ENCODE measurements at places on chromosomes 7 and 10.

- DNase-seq = no peak
These were observed 223.1 kb upstream of the INHBA start for GRCh38 chr7:41925946-41926345.

DNA sequence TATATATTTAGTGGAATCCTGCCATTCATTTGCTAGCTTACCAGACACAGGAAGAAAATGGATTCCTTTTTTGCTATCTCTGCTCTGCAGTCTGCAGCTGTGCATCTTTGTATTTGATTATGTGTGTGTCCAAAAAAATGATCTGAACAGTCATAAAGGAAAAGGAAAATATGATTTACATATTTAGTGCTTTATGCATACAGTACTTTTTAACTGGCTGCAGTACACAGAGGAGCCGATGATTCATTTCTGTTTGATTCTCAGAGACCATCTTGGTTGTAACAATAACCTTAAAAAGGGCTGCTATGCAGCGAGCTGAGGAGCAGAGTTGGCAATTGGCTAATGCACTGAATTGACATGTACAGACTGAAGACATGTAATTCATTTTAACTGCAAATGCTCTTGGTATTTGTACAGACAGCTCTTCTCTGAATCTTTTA is 151.3 kb upstream of the FZD1 start:
- no peak for DNase-seq

- no peak for DNase-seq
These were observed 1217.6 kb upstream of the LRRN3 start for GRCh38 chr7:109873296-109873695.

- DNase-seq = no peak
These were observed 14.0 kb upstream of the CUX1 start for GRCh38 chr7:101803203-101804087.

DNA sequence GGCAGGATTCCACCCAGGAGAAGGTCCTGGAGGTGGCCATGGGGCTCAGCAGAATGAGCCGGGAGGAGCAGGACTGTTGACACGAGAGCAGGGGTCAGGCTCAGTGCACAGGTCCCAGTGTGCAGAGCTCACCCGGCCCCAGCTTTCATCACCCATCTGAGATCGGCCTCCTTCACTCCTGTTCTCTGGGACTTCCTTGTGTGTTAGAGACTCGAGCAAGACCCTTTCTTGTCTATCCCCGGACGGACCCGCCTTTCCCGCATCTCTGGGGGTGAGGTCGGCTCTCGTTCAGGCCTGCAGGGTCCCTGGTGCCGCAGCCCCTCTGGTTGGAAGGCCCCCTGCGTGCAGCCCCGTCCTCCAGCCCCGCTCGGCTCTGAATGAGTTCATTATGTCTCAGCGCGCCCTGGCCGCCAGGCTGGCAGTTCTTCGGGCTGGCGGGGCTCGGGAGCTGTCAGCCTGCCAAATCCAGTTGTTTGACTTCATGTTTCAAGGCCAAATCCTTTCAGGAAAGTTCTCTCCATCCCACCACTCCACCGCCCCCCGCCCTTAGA is 127.9 kb downstream of the LHPP start:
- no peak for DNase-seq

DNA sequence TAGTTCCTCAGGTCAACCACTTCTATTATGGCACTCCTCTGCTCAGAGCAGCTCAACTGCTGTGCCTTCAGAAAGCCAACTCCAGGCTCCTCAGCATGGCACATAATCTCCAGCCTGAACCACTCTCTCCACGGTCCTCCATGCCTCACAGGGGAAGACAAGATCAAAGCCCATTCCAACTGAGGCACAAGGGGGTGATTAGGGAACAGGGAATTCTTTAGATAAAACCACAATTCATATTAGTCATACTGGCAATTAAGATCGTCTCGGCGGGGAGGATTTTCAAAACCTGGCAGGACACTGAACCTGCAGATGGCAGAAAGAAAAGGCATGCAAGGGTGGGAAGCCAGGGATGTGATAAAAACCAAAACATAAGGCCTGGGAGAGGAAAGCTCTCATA is 361.6 kb downstream of the FGFR2 start:
- no peak for DNase-seq

DNA sequence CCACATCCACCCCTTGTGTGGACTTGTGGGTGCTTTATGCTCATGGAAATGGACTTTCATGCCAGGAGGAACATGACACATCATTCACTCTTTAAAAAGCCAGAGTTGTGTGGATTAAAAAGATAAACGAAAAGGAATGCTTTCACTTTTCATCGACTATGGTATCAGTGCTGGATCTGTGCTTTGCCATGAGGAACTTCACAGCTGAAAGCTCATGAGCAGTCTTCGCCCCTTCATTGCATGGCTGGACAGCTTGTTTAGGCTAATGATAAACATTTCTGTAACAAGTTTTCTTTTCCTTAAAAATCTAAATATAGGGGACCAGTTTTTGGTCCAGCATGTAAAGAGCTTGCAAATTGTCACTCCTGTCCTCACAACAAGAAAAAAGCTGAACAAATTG is 173.6 kb upstream of the NPS start:
- no peak for DNase-seq
